RCC 7860 (cell line): ENCODE measurements at places on chromosomes 5 and 9.

GRCh38 chr9:101387871-101388506 is 3.2 kb upstream of the BAAT start:
- peak; percentile 28 for DNase-seq

GRCh38 chr5:33114361-33114760 is 326.4 kb upstream of the TARS1 start:
- no peak for DNase-seq

DNA sequence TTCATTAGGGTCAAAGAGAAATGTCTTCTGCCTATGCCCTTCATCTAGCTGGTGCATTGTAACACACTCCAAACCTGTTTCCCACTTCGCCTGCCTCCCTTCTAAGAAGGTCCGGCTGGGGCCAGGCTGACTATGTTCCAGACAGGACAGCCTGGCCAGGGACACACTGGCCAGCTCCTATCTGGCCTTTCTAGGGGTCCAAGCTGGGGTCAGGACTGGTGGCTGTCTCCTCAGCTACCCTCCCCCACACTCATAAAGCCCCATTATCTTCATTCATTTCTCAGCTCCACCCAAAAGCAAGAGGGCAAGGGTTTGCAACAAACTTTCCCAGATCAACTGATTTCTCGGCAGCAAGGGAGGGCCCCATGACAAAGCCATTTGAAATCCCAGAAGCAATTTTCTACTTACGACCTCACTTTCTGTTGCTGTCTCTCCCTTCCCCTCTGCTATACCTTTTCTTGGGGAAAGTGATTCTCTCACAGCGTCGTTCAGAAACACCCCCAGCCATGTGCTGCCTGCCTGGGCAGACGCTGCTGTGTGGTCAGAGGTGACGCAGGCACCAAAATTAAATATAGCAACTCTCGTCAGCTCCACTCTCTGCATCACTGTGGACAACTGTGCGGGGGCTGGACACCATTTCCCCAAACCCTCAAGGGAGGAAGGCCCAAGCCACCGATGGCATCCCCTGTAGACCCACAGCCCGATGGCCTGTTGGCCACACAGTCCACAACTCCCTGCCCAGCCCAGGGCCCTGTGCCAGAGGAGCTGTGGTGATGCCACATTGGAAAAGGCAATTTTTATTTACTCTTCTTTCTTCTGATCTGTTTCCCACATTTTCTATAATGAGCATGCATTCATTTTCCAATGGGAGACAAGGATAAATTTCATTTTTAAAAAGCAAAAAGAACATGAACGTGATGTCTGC is 6.1 kb downstream of the IL13 start:
- no peak for DNase-seq

- DNase-seq: no peak
These were observed 6.3 kb downstream of the TOR2A start for GRCh38 chr9:127728808-127729207.

GRCh38 chr9:120775859-120776258 is 17.4 kb downstream of the FBXW2 start:
- DNase-seq: no peak
